ENCODE measurements at places on chromosomes 16 and 17.

GRCh38 chr17:5793899-5794298 is 209.6 kb upstream of the NLRP1 start:
- no peak for DNase-seq

DNA sequence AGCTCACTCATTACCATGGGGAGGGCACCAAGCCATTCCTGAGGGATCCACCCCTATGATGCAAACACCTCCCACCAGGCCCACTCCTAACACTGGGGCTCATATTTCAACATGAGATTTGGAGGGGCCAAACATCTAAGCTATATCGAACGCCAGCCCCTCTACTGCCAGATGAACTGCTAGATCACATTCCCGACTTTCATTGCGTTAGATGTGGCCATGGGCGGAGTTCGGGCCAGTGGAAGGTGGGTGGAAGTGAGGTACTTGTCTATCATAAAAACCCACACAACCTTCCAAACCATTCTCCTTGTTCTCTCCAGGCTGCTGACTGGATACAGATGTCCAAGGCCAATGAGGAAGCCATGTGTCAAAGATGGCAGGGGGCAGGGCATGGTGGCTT is 27.0 kb upstream of the ANKRD40CL start:
- DNase-seq = no peak

GRCh38 chr17:917941-918740 is 61.4 kb downstream of the NXN start:
- DNase-seq = no peak

GRCh38 chr16:72769876-72770275 is 278.1 kb downstream of the ZFHX3 start:
- DNase-seq = no peak

- DNase-seq = no peak
Observed at GRCh38 chr17:17778308-17779014, 58.3 kb downstream of the SREBF1 start.

DNA sequence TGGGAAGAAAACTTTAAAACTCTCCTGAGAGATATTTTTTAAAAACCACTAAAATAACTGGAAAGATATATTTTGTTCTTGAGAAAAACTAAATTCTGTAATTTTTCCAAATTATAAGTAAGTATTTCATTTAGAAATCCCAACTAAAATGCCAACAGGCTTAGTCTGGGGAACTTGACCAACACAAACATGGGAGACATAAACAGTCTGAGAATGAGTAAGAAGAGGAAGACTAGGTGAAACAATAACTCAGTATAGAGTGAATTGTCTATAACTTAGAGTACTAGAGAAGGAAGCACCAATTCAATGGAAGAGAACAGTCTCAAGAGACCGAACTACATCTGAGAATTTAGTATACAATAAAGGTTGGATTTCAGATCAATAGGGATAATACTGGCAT is 2.9 kb downstream of the CMTM1 start:
- no peak for DNase-seq

- DNase-seq = no peak
Observed at GRCh38 chr17:82314727-82315605, 2.4 kb downstream of the CD7 start.

All from GM13977 (cell line).